ENCODE measurements at places on chromosomes 4 and X.

GRCh38 chr4:40632080-40632479 lies 2.4 kb upstream of the RBM47 start:
- no peak for DNase-seq

DNA sequence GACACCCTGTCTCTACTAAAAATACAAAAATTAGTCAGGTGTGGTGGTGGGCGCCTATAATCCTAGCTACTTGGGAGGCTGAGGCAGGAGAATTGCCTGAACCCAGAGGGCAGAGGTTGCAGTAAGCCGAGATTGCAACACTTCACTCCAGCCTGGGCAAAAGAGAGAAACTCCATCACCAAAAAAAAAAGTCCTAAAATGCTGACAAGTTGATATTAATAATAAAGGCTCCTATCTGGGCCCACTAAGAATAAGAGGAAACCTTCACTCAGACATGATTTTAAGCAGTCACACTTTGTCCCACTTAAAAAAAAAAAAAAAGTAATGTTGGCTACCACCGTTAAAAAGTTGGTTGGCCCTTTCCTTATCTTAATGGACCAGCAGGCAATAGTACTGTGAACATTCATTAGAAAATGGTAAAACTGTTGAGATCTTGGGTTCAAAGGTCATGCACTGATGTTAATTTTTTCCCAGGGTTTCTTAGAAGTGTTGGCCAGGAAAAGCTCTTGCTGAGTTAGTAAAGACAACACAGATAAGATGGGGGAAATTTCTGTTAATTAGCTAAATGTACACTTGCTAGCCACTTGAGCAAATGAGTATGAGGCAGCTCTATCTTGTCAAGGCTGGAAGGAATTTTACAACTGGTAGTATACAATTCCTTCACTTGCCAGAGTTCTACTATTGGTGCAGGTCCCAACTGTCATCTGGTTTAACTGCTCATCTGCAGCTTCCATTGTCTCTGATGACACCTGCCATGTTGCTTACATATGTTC lies 43.6 kb upstream of the BMP2K start:
- DNase-seq, result peak; percentile 75

DNA sequence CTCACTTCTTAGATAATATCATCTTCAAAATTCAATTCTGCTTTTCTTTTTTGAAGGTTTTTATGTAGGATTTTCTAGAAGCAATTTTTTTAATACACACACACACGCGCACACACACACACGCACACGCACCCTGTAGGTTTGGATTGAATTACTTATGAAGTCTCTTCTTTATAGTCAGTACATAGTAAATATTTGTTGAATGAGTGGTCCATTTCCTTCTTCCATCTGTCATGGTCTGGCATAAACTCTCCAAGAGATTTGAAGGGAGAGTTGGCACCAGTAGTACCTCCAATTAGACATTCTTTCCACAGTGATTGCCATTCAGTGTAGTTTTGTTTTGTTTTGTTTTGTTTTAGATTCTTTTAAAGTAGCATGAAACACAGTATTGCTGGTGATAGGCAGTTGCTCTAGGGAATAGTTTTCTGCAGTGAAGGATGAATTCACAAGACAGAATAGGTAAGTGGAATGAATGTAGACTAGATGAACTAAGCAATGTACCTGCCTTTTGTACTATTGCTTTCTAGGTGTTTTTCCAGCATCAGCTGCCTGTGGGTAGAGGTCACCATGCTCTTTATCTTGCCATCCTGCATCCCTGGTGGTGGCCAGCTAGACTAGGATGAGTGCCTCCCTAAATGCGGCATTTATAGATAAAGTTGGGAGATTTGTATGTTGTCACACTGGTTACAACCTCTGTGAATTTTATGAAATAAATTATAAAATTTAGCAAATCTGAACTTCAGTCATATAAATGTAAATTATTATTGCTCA lies 20.5 kb downstream of the PDLIM5 start:
- no peak for DNase-seq

DNA sequence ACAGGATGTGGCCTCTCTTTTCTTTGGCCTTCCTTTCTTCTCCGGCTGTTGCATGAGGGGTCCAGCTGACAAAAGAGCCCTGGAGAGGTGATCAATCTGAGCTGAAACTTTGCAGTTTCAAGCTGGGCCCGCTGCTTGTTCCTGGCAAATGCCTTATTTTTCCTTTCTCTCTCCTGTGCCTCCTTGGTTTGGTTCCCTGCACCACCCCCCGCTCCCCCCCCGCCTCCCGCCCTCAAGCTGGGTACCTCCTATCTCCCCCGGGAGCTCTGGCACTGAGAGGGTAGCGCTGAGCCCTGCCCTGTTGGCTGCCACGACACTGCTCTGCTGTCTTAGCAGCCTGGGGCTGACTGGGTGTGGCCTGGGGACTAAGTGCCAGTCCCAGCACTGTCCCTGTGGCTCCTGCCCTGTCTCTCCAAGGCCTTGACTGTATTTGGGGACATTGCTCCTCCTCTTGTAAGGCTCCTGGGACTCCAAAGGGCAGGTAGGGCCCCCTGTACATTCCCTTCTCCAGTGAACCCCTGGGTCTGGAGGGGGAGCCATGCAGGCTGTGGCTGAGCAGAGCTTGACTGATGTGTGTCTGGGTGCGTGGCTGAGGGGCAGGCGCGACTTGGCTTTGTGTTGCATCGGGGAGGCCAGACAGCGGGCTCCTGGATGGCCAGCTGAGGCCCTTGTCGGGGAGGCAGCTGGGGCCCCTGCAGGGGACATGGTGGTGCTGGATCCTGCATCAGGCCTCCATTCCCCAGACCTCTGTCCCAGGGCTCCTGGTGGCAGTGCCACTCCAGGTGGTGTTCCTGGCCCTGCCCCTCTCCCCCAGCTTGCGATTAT lies 1.1 kb downstream of the PLXNA3 start:
- DNase-seq, result no peak

GRCh38 chr4:82645936-82646565 lies 84.3 kb upstream of the TMEM150C start:
- DNase-seq, result no peak

DNA sequence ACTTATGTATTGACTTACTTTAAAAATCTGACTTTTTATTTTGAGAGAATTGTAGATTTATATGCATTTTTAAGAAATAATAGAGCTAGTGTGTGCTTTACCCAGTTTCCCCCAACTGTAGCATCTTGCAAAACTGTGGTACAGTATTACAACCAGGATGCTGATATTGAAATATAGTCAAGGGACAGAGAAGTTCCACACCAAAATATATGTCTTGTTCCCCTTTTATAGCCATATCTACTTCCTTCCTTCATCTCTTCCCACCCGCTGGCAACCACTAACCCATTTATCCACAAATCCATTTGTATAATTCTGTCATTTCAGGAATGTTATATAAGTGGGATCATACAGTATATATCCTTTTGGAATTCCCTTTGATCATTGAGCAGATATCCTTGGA lies 16.8 kb downstream of the KDM6A start:
- peak; percentile 64 for DNase-seq

- peak; percentile 60 for DNase-seq
Observed at GRCh38 chr4:122576261-122577188, 44.3 kb downstream of the IL21 start.

DNA sequence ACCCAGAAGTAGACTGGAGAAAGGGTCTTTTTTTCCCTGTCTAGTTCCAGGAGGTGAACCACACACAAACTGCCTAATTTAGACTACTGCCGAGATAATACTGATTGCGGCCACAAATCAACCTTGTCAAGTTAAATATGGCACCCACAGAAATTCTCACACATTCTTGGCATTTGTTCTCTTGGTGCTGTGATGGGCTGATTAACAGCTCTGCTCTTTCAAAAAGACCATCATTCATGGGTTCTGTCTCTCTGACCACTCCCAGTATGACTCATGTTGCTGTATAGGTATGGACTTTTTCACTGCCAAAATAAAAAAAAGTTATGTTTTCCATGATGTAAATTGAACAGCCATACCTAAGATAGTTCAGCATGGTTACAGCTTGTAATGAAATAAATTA lies 1003.5 kb upstream of the LCORL start:
- DNase-seq, result no peak

- no peak for DNase-seq
Observed at GRCh38 chr4:69835766-69836165, 24.2 kb downstream of the SULT1E1 start.

DNA sequence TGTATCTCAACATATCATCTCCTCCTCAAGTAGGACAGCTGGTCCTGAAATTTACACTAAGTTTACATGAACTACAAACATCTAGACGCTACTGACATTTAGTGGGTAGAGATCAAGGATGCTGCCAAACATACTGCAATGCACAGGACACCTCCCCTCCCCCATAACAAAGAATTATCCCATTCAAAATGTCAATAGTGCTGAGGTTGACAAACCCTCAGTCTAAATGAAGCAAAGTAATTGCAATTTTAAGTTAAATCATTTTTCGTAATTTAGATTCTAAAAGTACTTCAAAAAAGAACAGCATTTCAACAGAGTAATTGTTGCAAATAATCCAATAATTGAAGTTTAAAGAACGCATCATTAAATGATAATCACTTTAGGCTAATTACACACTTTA lies 1.2 kb downstream of the PRMT9 start:
- no peak for DNase-seq

- peak; percentile 53 for DNase-seq
Observed at GRCh38 chr4:72468904-72469502, 100.0 kb downstream of the ADAMTS3 start.

- no peak for DNase-seq
Observed at GRCh38 chrX:105461016-105461415, 240.5 kb upstream of the TEX13A start.

Data from common myeloid progenitor, CD34-positive (primary cell).